T-helper 17 cell (primary cell): ENCODE measurements at places on chromosomes 12 and 14.
A peak's percentile ranks its signal among the peaks of the same experiment; 100 is the strongest.

DNA sequence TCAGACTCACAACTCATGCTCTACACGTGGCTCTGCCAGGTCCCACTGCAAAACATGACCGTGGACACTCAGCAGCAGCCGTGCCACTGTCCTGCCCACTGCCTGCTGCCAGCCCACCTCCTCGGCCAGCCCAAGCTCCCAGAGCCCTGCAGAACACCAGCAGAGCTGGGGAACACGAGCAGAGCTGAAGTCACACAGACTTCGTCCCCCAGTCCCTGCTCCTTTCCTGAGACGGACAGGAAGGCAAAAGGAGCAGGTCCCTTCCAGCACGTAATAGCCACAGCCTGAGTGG is 152.1 kb downstream of the DPF3 start:
- DNase-seq: no peak

DNA sequence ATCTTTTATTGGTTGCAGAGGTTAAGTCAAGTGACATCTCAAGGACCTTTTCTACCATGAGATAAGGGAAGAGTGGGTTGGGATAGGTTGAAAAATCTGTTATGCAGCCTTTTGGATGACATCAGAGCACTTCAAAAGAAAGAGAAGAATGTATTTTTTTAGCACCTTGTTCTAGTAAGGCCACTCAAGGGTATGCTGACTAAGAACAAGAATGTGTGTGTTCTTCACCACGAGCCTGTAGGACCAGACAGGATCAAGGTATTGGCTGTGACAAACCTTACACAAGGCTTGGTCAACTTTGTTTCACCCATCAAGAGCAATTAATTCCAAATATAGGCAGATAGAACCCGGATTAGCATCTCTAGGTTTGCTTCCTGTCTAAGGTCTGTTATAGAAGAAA is 142.5 kb downstream of the SAMD4A start:
- no peak for DNase-seq

- DNase-seq: no peak
These were observed 196.6 kb downstream of the SLC25A21 start for GRCh38 chr14:36975834-36976233.

GRCh38 chr12:65799331-65799730 is 25.0 kb upstream of the HMGA2 start:
- DNase-seq: no peak

DNA sequence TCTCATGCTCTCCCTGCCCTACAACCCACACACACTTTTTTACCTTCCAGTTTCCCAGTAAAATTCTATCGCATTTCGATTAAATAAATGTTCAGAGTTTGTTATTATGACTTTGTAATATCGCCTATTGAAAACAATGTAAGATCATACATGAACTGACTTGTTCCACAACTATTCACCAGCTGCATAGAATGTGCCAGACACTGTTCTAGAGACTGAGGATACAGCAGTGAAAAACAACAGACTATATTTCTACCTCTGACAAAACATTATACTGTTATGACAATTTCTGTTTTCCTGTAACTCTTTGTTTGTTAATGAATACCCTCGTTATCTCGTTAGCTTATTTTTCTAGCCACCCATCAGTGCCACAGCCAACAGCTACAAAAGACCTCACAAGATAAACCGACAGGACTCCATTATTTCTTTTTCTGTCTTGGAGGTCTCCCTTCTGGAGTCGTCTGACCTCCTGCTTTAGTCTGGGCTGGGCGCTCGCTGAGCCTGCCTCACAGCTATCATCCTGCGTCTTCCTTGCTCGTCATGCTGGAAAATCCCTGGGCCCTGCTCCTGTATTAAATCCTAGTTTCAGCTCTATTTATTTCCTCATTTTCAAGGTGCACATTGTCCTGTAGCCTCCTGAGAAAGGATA is 498.9 kb downstream of the DIO2 start:
- no peak for DNase-seq

GRCh38 chr12:78181544-78182162 is 351.0 kb downstream of the NAV3 start:
- no peak for DNase-seq

- no peak for DNase-seq
These were observed 1141.2 kb upstream of the TMEM132C start for GRCh38 chr12:127125607-127126259.

- no peak for DNase-seq
These were observed 44.2 kb upstream of the FOS start for GRCh38 chr14:75234173-75235115.

- DNase-seq: no peak
These were observed 16.4 kb downstream of the CEP170B start for GRCh38 chr14:104881369-104881979.

DNA sequence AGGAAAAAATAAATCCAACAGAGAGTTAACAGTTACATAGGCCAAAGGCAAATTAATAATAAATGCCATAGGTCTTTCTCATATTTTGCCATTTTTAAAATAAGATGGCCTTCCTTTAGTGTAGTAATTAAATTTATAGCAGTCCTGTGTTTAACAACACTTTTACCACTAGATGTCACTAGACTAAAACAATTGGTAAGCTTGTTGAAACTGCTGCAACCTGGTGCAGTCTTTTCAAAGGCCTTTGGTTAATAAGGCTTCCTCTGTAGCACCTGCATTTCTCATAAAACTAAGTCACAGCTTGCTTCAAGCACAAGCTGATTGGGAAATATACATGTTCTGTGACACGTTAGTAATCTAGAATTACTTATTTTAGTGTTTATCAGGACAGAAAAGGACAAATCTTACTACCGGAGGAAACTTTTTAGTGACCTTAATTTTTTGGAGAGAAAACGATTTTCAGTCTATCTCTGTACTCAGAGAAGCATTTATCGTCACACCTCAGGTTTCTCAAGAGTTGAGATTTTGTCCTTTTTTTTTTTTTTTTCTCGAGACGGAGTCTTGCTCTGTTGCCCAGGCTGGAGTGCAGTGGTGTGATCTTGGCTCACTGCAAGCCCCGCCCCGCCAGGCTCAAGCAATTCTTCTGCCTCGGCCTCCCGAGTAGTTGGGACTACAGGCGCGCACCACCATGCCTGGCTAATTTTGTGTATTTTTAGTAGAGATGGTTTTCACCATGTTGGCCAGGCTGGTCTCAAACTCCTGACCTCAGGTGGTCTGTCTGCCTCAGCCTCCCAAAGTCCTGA is 20.0 kb downstream of the BORCS5 start:
- no peak for DNase-seq

- no peak for DNase-seq
These were observed 28.9 kb downstream of the RXYLT1 start for GRCh38 chr12:63808631-63809030.

- no peak for DNase-seq
These were observed 334.2 kb downstream of the MED13L start for GRCh38 chr12:115943310-115943629.

DNA sequence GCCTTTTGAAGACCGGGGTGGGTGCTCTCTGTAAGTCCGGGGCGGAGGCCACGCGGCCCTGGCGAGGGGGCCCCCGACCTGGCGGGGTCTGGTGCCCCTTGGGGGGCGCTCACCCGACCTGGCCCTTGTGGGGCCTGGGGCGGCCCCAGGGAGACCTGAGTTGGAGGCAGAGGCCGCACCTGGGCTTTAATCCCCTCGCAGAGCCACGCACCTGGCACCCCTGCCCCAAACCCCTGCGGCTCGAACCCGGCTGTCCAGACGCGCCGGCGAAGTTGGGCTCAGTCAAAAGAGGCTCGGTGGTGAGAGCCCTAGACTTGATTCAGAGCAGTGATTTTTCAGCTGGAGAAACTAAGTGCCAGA is 267 bp downstream of the CFAP251 start:
- peak; percentile 9 for DNase-seq

DNA sequence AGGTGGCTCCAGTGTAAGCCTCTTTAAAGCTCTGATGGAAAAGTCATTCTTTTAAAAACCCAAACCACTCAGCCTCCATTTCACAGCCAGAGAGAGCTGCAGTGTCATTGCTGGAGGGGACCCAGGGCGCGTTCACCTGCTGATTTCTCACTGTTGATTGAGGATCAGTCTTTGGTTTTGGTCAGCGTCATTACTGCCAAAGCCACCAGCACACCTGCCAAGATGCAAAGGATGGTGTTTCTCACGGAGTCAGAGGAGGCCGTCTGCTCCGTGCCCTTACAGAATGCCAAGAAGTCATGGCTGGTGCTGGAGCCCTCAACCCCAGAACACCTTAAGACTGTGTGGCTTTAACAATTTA is 32.8 kb upstream of the BATF start:
- no peak for DNase-seq

GRCh38 chr12:12467688-12468261 is 94.9 kb downstream of the DUSP16 start:
- DNase-seq: peak; percentile 58

DNA sequence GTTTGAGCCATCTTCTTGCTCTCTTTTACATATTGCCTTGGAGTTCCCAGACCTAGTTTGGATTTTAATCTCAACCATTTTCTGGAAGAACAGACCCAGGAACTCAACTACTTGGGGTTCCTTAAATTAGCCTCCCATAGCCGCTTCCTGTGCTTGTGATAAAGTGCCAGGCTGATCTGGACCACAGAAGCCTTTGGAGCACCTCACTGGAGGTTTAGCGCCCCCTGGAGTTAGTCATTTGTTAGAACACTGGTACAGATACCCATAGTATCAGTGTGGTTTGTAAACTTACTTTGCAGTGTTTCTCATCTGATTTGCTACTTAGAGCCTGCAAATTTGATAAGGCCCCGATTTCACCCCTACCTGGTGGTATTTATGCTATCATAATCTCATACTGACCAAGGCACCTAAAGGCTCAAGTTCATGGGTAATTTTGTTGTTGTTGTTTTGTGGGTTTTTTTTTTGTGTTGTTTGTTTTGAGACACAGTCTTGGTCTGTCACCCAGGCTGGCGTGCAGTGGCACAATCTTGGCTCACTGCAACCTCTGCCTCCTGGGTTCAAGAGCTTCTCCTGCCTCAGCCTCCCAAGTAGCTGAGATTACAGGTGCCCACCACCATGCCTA is 3.7 kb downstream of the UNC119B start:
- peak; percentile 60 for DNase-seq

DNA sequence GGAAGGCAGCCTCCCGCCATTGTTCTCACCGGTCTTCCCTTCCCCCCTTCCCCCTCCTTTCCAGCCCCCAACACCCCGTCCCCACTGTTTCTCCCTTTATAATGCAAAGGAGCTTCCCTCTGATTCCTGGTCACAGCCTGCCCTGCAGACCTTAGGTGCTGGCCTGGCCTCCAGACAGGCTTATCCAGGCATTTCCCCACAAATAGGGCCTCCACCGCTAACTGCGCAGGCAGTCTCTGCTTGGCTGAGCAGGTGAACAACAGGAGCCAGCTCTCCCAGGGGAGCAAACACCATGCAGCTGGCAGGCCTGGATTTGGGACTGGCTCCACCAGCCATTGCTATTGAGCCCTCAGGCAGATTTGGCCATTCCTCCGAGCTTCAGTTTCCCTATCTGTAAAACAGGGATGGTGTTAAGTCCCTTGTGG is 46.0 kb downstream of the SMIM41 start:
- no peak for DNase-seq

- no peak for DNase-seq
These were observed 48.9 kb upstream of the DLK1 start for GRCh38 chr14:100677554-100678468.

DNA sequence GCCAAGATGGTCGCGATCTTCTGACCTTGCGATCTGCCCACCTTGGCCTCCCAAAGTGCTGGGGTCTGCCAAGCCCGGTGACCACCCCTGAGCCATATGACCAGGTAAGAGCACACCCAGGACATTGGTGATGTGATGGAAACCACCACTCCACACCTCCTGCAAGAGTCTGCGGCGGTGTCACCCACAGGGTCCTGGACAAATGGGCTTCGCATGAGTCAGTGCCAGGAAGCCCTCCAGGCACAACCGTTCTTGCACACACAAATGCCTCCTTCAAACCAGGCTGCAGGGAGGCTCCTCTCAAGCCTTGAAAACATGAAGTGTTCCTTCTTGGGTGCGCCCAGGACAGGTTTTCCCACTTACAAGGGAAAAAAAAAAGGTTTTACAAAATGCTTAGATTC is 16.6 kb downstream of the PITPNM2 start:
- no peak for DNase-seq

- DNase-seq: no peak
These were observed 31.6 kb downstream of the LIMA1 start for GRCh38 chr12:50251619-50252252.

DNA sequence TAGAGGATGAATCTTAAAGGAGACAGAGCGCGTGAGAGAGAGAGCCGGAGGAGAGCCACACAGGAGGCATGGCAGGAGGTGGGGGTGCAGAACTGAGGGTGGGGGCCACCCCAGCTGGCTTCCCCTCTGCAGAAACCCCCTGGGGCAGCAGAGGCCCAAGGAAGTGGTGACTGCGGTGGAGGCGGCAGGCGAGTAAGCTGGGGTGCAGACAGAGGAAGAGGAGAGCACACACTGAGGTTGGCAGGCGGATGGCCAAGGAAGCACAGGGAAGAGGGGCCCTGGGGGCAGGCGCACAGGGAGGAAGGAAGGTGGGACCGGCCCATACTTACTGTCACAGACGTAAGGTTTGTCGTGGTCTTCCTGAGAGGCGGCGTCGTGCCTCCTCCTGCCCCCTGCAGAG is 179.8 kb downstream of the DPF3 start:
- peak; percentile 12 for DNase-seq

DNA sequence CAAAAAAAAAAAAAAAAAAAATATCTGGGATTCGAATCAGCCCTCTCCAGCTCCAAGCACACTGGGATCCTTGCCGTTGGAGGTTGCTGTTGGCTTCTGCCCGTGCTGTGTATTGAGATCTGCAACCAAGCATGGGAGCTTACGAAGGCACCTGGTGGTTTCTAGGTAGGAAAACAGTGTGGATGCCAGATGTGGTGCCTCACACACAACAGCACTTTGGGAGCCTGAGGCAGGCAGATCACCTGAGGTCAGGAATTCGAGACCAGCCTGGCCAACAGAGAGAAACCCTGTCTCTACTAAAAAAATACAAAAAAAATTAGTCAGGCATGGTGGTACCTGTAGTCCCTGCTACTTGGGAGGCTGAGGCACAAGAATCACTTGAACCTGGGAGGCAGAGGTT is 47.4 kb downstream of the ATF7 start:
- no peak for DNase-seq

GRCh38 chr14:55739967-55740648 is 160.1 kb downstream of the KTN1 start:
- DNase-seq: no peak

- peak; percentile 90 for DNase-seq
These were observed at the start of the genes POLE and PXMP2 for GRCh38 chr12:132687211-132688164. Gene POLE (minus strand): TSS chr12:132687342. CDS start chr12:132687315, 27 bp downstream. Gene PXMP2 (plus strand): TSS chr12:132687587. CDS start chr12:132687671, 84 bp downstream.

DNA sequence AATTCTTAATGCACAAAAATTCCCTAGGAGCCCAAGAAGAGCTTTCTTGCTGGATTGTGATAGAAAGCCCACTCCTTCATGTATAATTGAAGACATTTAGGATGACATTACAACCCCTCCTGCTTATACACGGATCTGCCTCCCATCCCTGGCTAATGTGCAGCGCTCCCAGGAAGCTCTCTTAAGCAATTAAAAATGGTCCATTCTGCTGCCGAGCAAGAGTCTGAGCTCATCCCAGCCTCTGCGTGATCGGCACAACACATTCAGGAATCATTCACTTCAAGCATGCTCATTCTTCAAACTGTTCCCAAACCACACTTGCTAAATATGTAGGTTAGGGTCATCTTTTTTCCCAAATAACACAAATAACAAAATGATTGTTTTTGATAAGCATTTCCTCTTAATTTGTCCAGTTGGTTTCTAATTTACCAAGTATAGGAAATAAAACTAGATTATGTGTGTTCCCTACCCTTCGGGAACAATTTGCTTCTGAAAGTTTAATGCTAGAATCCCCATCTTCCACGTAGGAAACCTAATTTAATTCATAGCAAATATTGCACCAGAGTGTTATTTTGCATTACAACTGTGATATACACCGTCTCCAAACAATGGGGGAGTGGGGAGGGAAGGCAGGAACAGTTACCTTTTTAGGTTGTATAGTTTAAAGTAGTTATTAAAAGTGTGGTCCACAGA is 17.3 kb upstream of the TMEM233 start:
- no peak for DNase-seq

- no peak for DNase-seq
These were observed 3.5 kb downstream of the SERPINA5 start for GRCh38 chr14:94584591-94585280.
